ENCODE measurements at places on chromosomes 11 and 22.

DNA sequence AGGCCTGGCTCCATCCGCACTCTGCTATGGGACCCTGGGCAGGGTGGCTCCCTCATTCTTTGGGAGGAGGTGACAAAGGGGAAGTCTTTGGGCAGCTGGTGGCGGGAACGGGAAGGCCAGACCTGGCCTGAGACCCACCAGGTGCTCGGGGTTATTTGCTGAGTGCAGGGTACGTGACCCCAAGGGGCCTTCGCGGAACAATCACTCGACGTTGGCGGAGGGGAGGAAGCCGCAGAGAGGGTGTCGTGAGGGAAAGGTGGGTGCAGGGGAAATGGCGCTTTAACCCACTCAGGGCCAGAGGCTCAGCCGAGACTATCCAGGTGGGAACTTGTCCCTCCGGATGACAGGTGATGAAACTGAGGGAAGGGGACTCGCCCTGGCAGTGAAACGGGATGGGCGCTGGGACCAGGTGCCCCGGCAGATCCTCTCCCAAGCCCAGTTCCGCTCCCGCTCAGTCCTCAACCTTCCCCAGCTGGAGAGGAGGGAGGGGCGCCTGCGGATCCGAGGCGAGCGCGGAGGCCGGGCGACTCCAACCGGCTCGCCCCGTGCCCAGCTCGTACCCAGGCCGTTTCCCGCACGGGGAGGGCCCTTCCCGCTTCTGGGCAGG, 911 bp downstream of the A4GALT start:
- no peak for DNase-seq

- no peak for DNase-seq
Observed at GRCh38 chr11:14059491-14059890, 97.0 kb downstream of the SPON1 start.

- DNase-seq, result no peak
Observed at GRCh38 chr22:31616315-31616980, 45.6 kb downstream of the PISD start.

- peak; percentile 76 for DNase-seq
Observed at GRCh38 chr11:118608360-118609227, 1.2 kb downstream of the PHLDB1 start.

DNA sequence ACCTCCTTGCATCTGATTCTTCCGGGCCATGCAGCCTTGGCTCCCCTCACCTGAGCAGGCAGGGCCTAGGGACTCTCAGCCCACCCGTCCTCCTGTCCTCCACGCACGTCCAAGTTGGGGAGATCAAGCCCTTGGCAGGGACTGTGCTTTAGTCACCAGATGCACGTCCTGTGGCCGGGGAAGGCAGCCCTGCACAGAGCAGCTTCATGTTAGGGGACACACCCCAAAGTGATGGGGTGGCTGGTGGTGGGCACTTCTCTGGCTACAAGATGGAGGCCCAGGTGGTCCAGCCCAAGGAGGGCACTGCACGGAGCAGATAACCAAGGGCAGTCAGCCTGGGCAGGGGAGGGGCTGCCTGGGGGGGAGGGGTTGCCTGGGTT, 1.2 kb downstream of the MUC5B start:
- no peak for DNase-seq

DNA sequence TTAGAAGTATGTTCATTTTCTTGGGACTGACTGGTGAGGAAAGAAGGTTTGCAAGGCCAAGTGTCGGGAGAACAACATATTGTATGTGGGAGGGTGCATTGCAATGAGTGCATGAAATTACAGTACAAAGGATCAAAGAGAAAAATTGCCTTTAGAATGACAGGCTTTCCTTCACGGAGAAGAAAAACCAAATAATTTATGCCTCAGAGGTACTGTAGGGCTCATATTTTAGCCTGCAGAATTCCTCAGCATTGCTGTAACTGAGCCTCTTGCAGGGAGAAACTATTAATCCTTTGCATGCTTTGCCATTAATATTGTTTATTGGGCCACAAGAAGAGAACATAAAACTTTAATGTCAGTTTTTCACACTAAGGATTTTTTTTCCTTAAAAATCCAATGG, 60.1 kb downstream of the LRRC4C start:
- no peak for DNase-seq

DNA sequence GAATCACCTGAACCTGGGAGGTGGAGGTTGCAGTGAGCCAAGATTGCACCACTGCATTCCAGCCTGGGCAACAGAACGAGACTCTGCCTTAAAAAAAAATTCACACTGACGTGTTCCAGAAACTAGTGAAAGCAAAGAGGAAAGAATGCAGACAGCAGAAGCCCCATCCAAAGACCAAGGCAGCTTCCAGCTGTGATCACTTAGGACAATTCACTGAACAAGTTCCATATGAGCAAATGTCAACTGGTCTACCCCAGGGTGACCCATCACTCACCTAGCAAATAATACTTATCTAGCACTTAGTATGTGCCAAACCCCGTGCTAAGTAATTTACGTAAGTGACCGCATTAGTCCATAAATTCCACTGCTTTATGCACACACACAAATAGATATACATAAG, 138.9 kb downstream of the LARGE1 start:
- DNase-seq, result no peak

DNA sequence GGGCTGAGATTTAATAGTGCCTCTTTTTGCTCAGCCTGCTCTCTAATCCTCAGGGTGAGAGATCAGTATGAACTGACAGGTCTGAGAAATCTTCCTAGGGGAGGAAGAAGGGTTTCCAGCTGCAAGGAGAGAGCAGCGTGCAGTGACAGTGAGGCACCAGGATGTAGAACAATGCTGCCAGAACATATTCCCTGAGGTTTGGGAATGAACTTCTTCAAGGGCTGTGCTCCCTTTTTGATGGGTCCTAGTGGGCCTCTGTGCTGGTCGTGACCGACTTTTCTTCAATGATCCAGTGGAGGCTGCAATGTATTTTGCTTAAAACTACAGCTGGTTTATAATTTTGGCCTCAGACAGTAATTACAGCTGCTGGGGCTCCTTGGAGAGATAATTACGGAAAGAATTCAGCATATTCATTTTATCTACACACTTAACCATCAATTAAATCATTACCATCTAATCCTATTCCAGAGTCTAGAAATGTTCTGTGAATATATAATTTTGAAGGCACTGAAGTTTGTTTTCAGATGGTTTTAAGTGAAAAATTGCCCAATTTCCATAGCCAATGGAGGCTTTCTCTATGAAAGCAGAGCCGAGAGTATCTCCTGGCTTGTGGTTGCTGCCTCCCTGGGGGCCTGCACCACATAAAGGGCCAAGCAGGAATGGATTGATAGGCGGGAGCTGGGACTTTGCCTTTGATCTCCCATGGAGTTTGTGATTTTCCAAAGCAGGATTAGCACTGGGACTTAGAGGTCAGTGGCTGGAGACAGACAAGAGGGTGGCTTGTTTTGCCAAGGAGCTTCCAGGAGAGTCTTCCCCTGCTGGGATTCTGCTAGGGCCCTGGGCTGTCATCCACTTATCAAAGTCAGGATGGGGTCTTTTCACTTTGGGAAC, 41.0 kb upstream of the OLFML1 start:
- no peak for DNase-seq

- DNase-seq, result no peak
Observed at GRCh38 chr11:87239001-87239400, 201.3 kb downstream of the TMEM135 start.

GRCh38 chr11:12303421-12304149, 73.8 kb upstream of the PARVA start:
- DNase-seq, result no peak

DNA sequence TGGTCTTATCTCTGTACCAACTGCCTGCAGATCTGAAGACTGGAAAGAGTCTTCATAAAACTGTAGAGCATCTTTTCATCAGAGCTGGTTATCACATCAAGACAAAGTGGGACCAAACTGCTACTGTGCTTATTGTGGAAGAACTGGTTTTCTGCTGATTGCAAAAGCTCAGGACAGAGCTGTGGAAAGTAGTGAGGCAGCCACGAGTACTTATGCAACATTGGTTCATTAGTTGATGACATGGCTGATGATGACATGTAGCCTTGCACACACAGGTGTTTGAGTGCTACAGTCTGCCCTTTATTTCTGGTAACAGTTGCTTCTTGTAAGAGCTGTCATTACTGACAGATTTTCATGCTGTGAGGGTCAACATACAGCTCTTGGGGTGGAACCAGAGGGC, 185.4 kb upstream of the GUCY1A2 start:
- DNase-seq, result no peak

Measured in stimulated activated CD8-positive, alpha-beta memory T cell treated with anti-CD3 and anti-CD28 coated beads, Interleukin-4, amount 100 ng/mL, for 1 hour (primary cell).